Kasumi-1 (cell line): ENCODE measurements at places on chromosomes 5 and 9.

GRCh38 chr9:92359394-92359995, 33.7 kb downstream of the CENPP start:
- DNase-seq = no peak

- no peak for DNase-seq
Observed at GRCh38 chr5:133869519-133870335, 98.7 kb downstream of the C5orf15 start.

DNA sequence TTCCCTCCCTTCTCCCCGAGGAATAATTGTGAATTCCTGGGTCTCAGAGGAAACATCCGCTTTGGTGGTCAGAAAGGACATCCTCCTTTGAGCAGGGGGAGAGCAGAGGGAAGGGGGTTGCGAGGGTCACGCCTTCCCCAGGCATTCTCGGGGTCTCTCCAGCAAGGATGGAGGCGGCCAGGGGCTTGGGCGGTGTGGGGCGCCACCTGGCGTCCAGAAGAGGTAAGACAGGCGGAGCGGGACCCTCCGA, 129.1 kb downstream of the KCNIP1 start:
- no peak for DNase-seq

- DNase-seq = no peak
Observed at GRCh38 chr5:134119720-134120119, 5.2 kb downstream of the TCF7 start.

GRCh38 chr5:158195416-158196210, 336.7 kb upstream of the CLINT1 start:
- DNase-seq = no peak

- no peak for DNase-seq
Observed at GRCh38 chr9:128056086-128056485, 11.0 kb downstream of the NAIF1 start.

DNA sequence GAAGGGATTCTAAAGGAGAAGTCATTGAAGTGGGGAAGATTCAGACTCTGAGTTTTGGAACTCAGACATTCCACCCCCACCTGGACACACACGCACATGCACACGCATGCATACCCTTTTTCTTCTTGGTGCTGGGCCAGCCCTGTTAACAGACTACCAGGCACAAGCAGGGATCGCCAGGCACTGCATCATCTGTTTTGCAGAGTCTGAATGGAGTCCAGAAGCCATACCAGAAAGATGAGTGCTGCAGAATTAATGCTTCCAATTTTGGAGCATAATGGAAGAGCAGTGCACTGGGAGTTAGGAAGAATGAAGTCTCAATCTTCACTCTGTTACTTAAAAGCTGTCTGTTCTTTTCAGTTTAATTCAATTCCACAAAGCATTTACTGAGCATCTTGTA, 95.5 kb downstream of the PDE8B start:
- DNase-seq = no peak

DNA sequence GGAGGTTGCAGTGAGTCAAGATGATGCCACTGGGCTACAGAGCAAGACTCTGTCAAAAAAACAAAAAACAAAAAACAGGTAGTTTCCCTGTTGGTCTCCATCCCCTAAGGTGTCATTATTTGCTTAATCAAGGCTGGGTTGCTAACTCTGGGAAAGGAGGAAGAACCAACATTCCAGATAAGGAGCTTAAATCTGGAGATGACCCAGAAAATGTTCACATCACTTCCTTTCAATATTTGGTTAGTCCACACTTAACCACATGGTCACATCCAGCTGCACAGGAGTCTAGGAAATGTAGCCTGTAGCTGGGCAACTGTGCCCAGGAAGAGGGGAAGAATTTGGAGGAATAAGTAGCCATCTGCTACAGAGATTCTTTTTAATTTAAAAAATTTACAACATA, 25.9 kb upstream of the MEGF9 start:
- DNase-seq = no peak

- no peak for DNase-seq
Observed at GRCh38 chr5:135158982-135159381, 125.0 kb upstream of the PITX1 start.

DNA sequence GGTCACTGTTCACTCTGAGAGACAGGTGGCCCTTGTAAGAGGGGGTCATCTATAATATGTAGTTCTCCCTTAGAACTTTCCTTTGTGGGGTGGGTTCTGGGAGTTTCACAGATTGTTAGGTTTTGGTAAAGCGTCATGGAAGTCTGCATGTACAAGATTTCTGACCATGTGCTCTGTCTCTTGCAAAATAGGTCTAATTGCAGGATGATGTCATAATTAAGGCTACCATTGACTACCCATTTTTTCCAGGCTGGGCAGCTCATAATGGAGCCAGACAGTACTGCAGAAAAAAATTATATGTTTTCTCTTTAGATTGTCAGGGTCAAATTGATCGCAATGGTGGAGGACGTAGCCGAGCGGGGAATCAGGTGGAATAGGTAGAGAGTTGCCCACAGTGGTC, 3.7 kb upstream of the GM2A start:
- DNase-seq = no peak

GRCh38 chr5:122835681-122836080, 9.7 kb upstream of the SNX24 start:
- DNase-seq = no peak

- no peak for DNase-seq
Observed at GRCh38 chr9:129358621-129359154, 180.6 kb upstream of the IER5L start.

DNA sequence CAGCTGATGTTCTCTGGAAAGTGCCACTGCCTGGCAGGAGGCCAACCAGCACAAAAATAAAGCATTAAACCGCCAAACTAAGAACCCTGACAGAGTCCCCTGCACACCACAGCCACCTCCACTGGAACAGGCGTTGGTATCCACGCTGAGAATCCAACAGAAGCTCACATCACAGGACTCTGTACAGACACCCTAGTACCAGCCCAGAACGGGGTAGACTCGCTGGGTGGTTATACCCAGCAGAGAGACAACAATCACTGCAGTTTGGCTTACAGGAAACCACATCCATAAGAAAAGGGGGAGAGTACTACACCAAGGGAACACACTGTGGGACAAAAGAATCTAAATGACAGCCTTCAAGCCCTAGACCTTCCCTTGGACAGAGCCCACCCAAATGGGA, 15.0 kb upstream of the POU5F2 start:
- no peak for DNase-seq

DNA sequence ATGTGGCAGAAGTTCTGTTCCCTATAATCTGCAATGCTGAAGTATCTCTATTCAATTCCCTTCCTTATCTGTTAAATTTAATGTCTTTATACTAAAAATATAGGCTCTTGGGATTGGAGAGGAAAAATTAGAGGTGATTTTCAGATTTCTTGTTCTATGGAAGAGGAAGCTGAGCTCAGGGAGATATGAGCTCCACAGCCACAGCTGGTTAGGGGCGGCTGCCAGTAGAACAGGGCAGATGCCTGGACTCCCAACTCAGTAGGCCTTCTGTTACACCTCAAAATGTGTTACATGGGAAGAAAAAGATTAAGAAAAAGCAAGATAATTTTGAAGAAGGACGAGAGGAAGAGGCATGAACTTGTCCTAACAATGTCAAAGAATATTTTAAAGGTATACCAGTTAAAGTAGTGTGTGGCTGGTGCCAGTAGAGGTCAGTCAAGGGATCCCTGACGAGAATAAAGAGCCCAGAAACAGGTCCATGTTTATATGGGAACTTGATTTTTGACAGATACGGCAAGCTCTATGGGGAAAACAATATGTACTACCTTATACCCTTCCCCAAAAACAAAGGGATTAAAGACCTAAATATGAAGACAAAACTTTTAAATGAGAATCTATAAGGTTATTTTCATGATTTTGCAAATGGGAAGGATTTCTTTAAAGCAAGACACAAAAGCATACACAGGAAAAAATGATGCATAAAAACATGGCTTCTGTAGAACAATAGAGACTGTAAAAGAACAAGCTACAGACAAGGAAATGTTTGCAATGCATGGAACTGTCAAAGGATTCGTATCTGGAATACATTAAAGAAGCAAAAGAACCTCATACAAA, 28.7 kb downstream of the DNAJC21 start:
- DNase-seq = peak; percentile 70

GRCh38 chr9:120905315-120906164, 21.1 kb downstream of the TRAF1 start:
- no peak for DNase-seq

DNA sequence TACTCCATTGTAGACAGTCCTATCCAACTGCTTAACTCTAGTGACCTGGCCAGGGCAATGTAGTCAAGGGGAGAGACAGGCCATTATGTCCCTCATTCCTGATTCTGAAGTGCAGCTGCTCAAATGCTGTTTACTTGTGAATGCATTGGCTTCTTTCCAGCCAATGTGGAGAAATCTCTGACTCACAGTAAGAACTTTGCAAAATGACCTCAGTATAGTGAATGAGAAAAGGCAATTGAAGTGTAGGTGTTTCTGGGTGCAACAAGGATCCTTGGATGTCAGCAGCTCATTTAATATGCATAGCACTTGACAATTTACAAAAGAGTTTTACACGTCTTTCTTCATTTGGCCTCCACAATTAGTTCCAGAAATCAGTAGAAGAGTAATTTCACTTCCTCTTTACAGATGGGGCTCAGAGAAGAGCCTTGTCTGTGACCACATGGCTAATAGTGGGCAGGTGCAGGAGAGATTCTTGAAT, 367.2 kb downstream of the OSTF1 start:
- no peak for DNase-seq

DNA sequence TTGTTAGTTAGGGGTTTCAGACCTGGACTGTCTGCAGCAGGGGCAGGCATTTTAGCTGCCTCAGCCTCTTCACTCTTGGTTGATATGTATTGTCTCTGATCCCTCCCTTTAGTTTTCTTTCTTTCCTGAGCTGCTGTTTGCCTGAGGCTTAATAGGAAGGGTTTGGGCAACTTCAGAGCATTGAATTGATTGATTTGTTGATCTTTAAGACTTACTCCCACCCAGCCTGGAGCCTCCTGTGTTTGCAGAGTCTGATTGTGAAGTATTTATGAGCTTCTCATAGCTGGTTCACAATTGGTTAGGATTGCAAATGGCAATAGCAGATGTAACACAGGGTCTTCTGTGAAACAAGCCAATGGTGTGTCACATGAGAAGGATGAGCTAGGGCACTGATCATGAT, 671.8 kb upstream of the SEMA6A start:
- no peak for DNase-seq
